ENCODE measurements at places on chromosomes 11 and 22. TPM values are rescaled to one million over a fixed set of nuclear protein-coding genes. Genes with fewer than 3 reads are reported as not detected.

Gene FGF4
- not detected for total RNA-seq

Gene NAALAD2
- total RNA-seq, result 3.3 TPM

Gene MPZL2
- 17.2 TPM for total RNA-seq

Gene ELFN2
- total RNA-seq, result 0.19 TPM

GRCh38 chr11:30914143-30914762 is 328.1 kb upstream of the MPPED2 start:
- DNase-seq, result peak; percentile 35
- H3K4me1 ChIP-seq, result no peaks in the 10 kb centered on the region
- H3K4me3 ChIP-seq, result no peak overlapping the region
- no peaks in the 10 kb centered on the region for H3K27me3 ChIP-seq

- DNase-seq, result no peak
- H3K27me3 ChIP-seq, result no peaks in the 10 kb centered on the region
- H3K4me3 ChIP-seq, result no peak overlapping the region
- no peaks in the 10 kb centered on the region for H3K36me3 ChIP-seq
- no peak overlapping the region for H3K27ac ChIP-seq
Observed at GRCh38 chr22:23651676-23652075, 19.6 kb upstream of the DRICH1 start.

DNA sequence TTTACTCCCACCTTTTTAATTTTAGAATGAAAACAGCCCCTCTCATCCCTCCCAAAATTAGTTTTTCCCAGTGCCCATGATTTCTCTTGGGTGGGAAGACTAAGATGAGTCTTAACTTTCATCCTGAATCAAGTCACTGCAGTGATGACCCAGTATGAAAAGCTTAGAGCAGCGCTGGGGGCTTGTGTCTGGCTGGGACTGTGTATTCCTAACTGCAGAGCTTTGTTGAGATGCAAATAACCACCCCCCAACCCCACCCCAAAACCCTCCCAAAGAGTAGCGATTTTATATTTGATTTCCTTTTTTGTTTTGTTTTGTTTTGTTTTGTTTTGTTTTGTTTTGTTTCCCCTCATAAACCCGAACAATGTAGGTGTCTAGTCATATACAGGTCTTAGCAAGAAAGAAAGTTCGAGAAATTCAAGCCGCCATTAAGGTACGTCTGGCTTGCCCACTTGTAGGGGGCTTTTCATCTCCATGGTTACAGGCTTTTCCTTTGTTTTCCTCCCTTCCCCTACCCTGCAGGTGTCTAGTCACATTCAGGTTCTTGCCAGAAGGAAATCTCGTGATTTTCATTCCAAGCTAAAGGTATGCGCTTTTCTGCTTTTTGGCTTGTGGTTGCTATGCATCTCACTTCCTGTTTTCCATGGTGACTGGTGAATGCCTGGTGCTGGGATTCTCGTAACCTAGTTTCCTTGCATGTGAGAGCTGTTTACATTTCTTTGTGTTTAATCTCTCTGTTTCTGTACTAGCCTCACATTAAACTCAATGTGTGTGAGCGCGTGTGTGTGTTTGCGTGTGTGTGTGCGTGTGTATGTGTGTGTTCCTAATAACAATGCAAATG is 144.6 kb upstream of the RASSF10 start:
- H3K27me3 ChIP-seq, result no peaks in the 10 kb centered on the region
- DNase-seq, result no peak
- H3K4me3 ChIP-seq, result no peak overlapping the region
- no peaks in the 10 kb centered on the region for H3K36me3 ChIP-seq
- H3K4me1 ChIP-seq, result peaks cover 7% of the 10 kb centered on the region
- no peak overlapping the region for H3K27ac ChIP-seq

GRCh38 chr22:31501738-31502137 is 5.4 kb downstream of the SFI1 start:
- no peak overlapping the region for H3K27ac ChIP-seq
- H3K36me3 ChIP-seq, result no peaks in the 10 kb centered on the region
- no peak overlapping the region for H3K4me3 ChIP-seq
- DNase-seq, result no peak
- no peaks in the 10 kb centered on the region for H3K4me1 ChIP-seq

DNA sequence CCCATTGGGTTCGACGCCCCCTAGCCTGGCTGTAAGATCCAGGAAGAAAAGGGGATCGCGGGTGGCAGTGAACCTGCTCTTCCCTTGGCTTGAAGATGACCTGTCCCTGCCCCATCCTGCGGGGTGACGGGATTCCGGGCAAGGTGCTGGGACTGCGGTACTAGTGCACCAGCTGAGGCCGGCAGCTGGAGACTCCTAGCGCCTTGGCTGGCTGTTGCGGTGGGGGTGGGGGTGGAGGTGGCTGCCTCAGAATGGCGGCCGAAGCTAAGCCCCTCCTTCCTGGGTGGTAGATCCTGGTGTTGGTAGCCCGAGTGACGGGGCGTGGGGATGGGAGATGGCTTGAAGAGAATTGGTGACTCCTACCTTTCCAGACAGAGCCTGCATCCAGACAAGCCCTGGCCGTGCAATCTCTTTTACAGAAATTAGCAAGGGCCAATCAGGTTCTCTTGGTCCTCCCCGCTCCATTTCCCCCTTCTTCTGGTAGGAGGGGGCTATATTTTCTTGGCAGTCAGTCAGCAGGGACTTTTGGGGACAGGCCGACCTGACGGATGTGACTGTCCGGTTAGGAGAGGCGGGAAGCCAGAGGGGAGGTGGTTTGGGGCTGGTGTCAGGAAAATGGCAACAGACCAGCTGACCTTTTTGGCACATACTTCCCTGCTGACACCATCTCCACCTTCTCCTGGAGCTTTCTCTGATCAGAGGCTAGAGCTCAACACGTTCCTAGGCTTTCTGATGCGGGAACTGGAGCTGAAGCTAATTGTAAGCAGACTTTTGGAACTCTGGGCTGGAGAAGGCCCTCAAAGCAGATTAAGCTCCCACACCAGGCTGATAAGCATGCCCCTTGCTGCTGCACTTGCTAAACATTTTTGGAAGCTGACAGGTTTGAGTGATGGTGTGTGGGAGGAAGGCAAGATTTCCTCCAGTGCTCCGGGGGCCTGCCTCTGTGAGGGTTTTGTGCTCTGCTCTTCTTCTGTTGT is 2.0 kb downstream of the NAV2 start:
- no peak for DNase-seq
- H3K4me3 ChIP-seq, result no peak overlapping the region
- H3K36me3 ChIP-seq, result no peaks in the 10 kb centered on the region
- no peaks in the 10 kb centered on the region for H3K27me3 ChIP-seq
- peaks cover 36% of the 10 kb centered on the region for H3K4me1 ChIP-seq

DNA sequence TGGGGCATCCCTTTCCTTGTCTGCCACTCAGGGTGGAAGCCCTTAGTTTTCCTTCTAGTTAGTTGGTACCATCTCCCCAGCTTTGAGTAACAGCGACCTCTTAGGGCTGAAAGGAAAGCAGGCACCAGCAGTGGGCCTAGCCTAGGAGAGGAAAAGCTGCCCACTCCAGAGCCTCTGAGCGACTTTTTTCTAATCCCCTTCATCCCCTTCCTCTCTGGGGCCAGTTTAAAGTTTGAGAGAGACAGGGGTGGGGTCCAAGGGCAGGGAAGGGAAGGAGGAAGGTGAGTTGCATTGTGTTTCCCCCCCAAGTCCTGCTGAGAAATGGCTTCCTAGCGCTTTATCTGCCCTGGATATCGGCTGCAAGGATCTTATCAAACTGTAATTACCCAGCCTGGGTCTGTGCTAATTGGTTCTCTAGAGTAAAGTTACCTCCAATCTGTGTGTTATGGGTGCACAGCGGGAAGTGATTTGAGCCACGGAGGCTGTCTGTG is 573.9 kb upstream of the CADM1 start:
- DNase-seq, result no peak
- no peaks in the 10 kb centered on the region for H3K27me3 ChIP-seq
- H3K36me3 ChIP-seq, result no peaks in the 10 kb centered on the region

GRCh38 chr11:25242928-25243327 is 746.1 kb downstream of the LUZP2 start:
- H3K27ac ChIP-seq, result no peak overlapping the region
- DNase-seq, result no peak
- H3K4me1 ChIP-seq, result no peaks in the 10 kb centered on the region
- H3K36me3 ChIP-seq, result no peaks in the 10 kb centered on the region
- H3K4me3 ChIP-seq, result no peak overlapping the region

Data from liver (tissue), 10 donors.